Stimulated activated CD8-positive, alpha-beta memory T cell treated with anti-CD3 and anti-CD28 coated beads, Interleukin-15, amount 100 ng/mL, for 4 hours (primary cell): ENCODE measurements at places on chromosomes 11 and 22.

DNA sequence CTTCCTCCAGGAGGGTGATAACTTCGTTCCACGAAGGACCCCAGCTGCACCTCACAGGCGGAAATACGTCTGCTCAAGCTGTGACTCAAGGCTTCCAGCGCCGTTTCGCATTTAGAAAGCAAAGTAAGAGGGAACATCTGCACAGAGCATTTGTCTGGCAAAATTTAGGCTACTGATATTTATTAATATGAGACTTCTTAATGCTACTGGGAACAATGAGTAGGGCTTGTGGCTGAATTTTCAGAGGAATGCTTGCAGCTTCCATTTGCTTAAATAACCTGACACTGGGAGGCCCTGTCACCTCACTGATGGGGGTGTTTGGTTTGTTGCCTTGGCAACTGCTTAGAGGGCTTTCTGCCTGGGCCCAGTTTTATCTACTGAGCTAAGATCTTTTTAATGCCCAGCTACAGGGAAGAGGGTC is 14.7 kb upstream of the ST14 start:
- no peak for DNase-seq

- no peak for DNase-seq
These were observed 30.9 kb downstream of the MTMR2 start for GRCh38 chr11:95892892-95893570.

DNA sequence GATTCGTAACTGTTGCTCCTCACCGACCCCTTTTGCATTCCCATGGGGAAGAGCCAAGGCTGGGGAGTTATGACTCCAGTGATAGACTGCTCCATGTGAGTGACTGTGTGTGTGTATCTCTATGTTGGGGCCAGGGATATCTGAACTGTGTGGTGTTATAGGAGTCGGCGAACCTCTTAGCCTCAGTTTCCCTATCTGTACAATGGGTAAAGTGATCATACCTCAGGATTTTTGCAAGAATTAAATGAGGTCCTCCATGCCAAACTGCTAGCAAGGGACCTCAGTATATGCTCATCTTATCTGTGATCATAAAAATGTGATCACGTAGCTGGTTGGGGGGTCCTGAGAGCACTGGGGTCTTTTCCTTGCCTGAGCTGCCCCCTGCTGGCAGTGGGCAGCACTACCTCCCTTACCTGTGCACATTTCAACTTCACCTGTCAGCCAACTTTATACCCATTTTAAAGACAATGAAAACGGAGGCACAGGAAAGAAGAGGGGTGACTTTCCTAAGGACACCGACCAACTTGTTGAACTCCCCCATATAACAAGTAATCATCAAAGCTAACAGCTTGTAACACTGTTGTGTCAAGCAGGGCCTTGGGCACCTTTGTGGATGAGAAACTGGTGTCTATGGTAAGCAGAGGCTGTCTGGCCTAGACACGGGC is 1.4 kb upstream of the DPP3 start:
- no peak for DNase-seq

GRCh38 chr11:60498853-60499252 is 6.3 kb downstream of the MS4A12 start:
- DNase-seq, result no peak

GRCh38 chr22:25113316-25113721 is 86.3 kb upstream of the CRYBB3 start:
- no peak for DNase-seq

DNA sequence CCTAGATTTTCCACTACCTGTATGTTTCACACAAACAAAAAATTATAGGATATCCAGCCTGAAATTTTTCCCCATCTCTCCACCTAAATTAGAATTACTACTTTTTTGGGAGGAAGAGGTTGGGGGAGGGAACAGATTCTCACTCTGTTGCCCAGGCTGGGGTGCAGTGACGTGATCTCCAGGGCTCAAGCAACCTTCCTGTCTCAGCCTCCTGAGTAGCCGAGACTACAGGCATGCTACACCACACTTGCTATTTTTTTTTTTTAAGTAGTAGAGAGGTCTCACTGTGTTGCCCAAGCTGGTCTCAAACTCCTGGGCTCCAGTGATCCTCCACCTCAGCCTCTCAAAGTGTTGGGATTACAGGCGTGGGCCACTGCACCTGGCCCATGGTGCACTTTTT is 9.5 kb downstream of the JAML start:
- no peak for DNase-seq

GRCh38 chr11:72668629-72669347 is 5.4 kb downstream of the PDE2A start:
- no peak for DNase-seq

DNA sequence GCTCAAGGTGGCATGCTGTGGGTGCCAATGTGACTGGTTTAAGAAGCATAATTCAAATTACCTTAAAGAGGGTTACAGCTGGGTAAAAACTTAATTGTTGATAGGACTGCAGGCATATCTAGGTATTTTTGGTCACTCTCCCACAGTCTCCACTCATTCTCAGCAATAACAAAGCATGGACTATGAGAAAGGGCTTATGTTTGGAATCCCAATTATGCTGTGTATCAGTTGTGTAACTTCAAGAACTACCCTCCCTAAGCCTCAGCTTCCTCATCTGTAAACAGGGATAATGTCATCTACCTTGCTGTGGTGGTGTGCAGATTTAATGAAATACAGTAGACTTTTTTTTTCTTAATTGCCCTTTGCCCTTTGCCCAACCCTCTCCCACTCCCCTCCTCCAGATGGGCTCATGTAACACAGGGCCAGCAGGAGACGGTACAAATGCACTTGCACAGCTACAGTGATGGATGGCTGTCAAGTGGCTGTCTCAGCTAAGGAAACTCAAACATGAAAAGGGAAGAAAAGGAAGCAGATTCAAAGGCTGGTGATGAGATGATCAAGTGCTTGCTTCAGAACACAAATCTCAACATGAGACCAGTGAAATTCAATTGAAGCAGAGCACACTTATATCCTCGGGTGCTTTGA is 37.6 kb downstream of the MAP6 start:
- no peak for DNase-seq

GRCh38 chr11:8822469-8822868 is 88.5 kb upstream of the AKIP1 start:
- no peak for DNase-seq

DNA sequence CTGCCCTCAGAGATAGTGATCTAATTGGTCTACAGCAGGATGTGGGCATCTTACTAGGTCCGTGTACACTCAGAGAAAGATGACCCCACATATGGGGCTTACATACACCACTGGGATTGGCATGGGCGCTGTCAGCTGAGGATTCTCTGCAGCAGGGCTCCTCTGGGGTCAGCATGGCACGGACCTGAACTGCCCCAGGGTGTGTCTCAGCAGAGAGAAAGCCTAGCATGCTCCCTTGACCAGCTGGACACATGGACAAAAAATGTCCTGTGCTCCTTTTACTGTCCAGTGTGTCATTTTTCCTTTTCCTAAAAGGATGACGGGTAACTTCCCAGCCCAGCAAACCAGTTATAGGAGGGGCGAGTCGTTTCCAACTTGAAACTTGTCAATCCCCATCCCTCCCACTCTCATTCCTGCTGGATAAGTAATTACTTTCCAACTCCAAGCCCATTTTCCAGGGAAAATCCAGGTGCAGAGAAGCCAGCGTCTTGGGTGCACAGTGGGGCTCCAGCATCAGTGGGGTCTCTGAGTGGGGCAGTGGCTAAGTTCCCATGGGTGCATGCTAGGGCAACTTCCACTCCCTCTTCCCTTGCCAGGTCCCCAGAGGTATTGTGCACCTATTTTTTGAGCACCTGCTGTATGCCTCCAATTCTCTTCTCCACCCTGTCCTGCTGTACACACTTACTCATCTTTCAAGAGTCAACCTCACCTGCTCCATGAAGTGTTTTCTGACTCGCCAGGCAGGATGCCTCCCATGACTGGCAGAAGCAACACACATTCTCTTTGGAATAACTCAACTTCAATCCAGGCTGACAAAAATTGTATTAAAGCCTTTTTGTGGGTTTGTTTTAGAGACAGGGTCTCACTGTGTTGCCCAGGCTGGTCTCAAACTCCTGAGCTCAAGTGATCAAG is 5.0 kb downstream of the VSTM5 start:
- no peak for DNase-seq

- DNase-seq, result no peak
These were observed 76.2 kb upstream of the TTLL12 start for GRCh38 chr22:43262990-43263644.

DNA sequence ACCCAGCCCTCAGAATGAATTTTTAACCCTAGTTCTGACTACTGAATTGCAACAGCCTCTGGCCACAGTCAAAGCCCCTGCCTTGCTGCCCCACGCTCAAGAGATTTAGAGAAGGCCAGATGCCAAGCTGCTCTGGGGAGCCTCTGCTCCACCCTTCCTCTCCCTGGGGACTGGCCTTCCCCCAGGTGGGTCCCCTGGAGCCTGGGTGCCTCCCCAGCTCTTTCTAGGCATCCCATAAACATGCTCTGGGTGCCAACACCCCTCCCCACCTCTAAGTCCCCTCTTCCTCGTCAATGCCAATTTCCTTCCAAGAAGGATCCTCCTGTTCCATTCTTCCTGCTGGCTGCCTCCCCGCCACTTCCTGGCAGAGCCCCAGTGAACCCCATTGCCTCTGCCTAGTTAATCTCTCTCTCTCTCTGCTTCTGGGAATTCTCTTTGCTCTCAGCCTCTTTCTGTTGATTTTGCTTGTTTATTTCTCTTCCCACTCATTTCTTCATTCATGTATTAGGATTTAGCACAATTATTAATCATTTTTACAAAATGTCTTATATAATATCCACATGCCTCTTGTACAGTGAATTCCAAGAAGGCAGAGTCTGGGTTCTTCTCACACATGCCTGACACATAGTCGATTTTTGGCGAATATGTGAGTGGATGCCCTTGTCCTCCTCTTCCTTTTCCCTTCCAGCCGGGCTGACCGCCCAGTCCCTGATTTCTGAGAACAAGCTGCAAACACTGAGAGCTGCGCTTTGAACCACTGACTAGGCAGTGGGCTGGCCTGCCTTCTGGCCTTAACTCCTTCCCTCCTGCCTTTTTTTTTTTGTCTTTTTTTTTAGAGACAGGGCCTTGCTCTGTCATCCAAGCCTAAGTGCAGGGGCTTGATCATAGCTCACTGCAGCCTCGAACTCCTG is 17.5 kb downstream of the UQCR10 start:
- DNase-seq, result no peak

- DNase-seq, result no peak
These were observed 26.4 kb downstream of the MB start for GRCh38 chr22:35590634-35591295.

DNA sequence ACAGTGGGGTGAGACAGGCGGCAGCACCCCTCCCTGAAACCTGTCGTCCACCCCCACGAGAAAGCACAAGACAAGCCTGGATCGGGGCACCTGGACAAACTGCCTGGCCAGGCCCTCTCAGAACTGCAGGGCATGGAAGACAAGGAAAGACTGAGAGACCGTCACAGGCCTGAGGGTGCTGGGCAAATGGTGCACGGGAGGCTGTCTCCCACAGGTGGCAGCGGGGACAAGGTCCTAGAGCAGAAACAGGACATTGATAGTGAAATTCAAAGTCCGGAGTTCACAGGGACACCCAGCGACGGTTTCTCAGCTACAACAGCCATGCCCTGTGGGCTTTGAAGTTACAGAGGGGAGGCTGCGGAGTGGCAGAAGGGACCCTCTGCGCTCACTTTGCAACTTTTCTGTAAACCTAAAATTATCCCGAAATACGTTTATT is 20.6 kb downstream of the DRD4 start:
- no peak for DNase-seq

- DNase-seq, result no peak
These were observed 2.0 kb upstream of the C11orf42 start for GRCh38 chr11:6203327-6203726.

- DNase-seq, result no peak
These were observed 2.0 kb downstream of the SERPINH1 start for GRCh38 chr11:75563978-75564552.

DNA sequence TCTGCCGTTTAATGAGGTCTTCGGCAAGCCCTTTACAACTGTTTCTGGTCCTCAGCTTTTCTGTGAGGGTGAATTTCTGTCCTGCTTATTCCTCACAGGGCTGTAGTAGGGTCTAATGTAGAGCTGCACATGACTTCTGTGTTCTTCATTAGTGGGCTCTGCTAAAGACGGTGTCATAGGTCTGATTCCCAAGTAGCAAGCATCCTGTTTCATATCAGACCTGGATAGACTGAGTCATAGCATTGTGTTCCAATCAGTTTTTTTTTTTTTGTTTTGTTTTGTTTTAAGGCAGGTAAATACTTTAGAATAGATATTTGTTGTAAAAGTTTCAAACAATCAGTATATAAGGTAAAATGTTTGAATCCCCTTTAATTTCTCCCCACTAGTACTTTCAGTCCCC is 35.4 kb downstream of the BIRC2 start:
- no peak for DNase-seq

- no peak for DNase-seq
These were observed 3.5 kb downstream of the PANX1 start for GRCh38 chr11:94132152-94132558.

- DNase-seq, result no peak
These were observed 7.2 kb downstream of the POLD4 start for GRCh38 chr11:67345920-67346819.

DNA sequence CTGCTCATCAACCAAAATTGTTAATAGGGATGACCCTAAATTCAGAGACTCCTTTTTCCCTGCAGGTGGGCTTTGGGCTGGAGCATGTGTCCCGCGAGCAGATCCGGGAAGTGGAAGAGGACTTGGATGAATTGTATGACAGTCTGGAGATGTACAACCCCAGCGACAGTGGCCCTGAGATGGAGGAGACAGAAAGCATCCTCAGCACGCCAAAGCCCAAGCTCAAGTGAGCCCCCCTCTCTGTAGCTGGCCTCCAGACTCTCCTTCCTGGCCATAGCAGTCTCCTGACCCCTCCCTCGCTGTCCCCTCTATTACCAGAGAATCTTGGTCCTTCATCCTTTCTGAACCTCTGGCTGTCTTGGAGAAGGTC is 47.9 kb upstream of the RAB1B start:
- no peak for DNase-seq

DNA sequence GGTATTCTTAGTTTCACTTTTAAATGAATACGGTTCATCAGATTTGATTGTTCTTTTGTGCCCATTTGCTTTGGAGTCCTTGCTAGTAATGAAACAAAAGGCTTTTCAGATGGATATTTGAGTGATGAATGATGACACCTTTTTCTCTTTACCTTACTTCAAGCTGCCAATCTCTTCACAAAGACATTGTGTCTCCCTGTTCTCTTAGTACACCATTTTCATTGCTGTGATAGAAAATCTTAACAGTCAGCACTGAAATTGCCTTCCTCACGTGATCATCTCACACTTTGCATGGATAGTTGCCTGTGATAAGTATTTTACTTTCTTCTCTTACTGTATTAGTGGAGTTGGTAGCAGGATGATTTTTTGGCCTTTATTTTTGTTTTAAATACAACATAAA is 396.6 kb downstream of the NELL1 start:
- no peak for DNase-seq

DNA sequence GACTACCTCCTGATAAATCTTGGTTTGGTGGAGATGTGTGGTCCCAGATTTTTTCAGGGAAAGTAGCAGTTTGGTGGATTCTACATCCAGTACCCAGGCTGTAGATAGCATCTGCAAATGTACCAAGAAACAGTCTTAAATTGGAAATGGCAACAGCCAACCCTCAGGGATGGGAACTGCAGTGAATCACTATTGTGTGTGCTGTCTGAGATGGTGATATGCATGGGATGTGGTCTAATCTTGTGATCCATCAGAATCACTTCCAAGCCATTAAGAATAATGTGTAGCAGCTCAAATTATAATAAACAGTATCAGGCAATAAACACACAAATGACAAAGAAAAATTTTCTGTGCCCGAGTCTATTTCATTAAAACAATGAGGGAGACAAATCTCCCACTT is 3.4 kb downstream of the OLFML1 start:
- DNase-seq, result no peak
